ENCODE measurements at places on chromosomes 2 and 18.

DNA sequence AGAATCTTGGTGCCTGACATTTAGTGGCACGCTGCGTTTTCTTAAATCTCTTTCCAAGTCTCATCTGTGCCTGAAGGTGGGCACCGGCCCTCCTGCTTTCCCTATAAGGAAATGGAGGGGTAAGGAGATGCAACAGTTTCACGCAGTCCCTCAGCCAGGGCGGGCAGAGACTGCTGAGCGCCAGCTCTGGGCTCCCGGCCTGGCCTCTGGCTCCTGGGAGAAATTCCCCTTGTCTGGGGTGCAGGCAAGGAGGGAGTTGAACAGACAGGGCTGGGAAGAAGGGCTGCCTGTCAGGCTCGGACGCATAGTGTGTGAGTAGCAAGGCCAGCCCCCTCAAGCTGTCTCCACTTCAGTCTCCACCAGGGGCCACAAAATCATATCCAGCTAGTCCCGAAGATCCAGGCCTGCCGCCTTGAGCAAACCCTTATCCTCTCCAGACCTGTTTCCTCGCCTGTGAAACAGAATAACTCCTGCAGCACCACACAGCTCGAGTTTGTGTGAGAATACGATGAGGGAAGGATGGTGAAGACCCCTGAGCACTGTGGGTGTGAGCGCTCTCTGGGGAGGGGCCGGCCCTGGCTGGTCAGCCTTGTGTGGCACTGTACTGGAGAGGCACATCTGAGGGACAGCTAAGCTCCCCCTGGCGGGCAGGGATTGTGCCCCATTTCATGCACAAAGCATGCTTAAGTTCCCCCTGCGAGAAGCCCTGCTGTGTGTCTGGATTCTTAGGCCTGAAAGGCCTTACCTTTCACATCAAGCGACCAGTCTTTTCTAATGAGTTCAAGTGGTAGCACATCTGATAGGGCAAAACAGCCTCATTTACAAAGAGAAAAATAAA lies 33.8 kb downstream of the SDC1 start:
- no peak for DNase-seq

DNA sequence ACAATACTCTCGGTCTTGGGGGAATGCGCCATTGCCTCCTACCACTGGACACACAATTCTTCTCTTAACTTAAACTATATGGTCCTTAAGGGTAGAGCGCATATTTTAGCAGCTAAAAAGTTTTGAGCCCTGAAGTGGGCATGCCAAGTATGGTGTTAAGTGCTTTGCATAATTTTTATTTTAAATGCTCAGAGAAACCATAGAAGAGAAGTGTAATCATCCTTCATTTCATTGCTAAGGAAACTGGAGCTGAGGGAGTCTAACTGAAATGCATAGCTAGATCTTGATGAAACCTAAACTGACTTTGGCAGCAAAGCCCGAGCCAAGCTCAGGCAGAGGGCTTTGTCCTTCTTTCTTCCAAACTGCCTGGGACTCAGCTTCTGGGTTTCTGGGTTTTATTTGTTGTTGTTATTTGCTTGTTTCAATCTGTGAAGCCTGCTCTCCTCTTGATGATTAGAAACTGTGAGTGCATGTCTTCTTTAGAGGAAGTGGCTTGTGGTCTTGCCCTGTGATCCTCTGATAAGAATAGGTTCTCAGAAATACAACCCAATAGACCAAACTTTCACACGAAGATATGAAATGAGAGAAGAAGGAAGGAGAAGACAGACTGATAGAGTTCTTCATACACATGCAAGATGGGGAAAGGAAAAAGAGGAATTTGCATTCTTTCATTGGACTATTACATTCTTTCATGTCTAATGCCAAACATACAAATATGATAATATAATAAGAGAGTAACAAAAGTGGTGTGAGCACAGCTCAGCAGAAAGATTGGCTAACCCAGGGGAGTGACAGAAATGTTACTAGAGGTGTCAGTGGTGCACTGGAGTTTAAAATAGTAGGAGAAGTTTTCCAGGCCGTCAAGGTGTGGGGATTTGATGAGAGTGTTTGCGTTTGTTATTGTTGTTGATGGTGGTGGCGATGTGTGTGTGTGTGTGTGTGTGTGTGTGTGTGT lies 7.5 kb upstream of the RNF144A start:
- DNase-seq: no peak

GRCh38 chr2:33616873-33617272 lies 17.8 kb upstream of the FAM98A start:
- no peak for DNase-seq

GRCh38 chr18:59502274-59503175 lies 143.5 kb upstream of the LMAN1 start:
- DNase-seq: no peak

DNA sequence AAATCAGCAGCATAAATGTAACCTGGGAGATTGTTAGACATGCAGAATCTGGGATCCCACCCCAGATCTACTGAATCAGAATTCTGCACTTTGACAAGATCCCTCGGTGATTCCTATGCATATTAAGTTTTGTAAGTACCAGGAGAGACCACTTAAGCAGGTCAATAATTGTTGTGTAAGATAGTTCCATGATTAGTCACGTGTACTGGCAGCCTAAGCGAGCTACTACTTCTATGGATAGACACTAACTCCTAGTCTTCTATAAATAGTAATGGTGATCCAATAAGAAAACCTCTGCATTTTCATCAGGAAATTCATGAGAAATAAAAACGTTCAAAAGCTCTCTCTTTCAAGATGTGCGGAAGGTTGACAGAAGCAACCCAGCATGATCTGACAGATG lies 988.2 kb upstream of the CHAC2 start:
- no peak for DNase-seq

GRCh38 chr18:67875944-67876343 lies 359.4 kb upstream of the DSEL start:
- DNase-seq: no peak

- no peak for DNase-seq
Measured at GRCh38 chr18:24130494-24130893, 8.4 kb upstream of the CABYR start.

- no peak for DNase-seq
Measured at GRCh38 chr2:119760956-119761275, 1.2 kb downstream of the PTPN4 start.

- no peak for DNase-seq
Measured at GRCh38 chr18:31424383-31424988, 23.1 kb upstream of the DSG3 start.

DNA sequence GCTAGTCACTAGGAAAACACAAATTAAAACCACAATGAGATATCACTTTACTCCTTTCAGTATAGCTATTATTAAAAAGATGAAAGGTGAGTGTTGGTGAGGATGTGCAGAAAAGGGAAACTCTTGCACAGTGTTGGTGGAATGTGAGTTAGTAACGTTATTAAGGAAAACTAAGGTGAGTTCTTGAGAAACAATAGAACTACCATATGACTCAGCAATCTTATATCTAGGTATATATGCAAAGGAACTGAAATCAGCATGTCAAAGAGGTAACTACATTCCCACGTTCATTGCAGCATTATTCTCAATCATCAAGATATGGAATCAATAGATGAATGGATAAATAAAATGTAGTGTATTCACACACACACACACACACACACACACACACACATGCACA lies 117.3 kb upstream of the HNMT start:
- DNase-seq: no peak

DNA sequence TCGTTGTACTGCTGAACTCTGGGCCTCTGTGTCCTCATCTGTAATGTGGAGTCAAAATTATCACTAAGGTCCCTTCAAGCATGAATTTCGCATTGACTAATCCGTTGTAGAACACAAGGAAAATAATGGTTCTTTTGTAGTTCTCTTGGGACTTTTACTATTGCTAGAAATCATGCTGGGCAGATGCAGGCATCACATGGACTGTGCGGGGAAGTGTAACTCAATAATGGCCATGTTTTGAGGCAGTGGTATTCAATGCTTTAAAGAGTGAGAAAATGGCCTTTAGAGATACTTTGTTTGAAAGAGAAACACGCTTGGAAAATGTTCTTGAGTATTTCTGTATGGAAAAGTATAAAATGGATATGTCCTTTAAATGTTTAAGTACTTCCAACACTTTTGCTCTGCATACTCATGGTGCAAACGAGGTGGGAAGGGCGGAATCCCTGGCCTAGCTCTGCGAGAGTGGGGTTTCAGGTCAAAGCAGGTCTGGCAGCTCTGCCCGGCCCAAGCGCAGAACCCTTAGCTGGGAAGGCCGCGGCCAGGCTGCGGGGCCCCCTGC lies 117.3 kb upstream of the MSTN start:
- no peak for DNase-seq

- DNase-seq: no peak
Measured at GRCh38 chr2:45862843-45863242, 211.4 kb downstream of the PRKCE start.

- DNase-seq: no peak
Measured at GRCh38 chr2:98355881-98356280, 9.6 kb downstream of the CNGA3 start.

DNA sequence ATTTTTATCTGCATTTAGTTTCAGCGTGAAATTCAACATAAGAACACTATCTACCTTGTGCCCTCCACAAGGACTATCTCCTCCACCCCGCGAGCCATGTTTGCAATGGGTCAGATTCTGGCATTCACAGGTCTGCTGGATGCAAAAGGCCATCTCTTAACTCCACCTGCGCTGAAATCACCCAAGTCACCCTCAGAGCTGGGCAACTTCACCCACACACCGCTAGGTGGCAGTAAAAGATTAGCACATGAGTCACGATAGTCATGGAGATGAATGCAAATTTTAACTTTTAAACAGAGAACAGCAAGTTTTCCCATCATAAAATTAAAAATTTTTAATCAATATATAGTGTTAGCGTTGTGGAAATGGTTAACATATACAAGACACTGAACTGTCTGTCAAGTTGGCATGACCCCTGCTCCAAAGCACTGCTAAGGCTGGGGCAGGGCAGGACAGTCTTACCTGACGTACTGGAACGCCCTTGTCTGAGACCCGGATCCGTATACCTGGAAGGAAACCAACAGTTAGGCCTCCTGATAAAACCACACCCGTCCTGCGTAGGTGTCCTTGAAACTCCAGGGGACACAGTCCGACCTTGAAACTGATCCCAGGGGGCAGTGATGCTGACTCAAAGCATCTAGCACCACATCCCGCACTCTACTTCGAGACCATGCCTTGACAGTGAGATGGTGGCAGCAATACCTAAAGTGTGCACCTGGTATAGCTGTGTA lies 89.6 kb downstream of the UXS1 start:
- peak; percentile 55 for DNase-seq

DNA sequence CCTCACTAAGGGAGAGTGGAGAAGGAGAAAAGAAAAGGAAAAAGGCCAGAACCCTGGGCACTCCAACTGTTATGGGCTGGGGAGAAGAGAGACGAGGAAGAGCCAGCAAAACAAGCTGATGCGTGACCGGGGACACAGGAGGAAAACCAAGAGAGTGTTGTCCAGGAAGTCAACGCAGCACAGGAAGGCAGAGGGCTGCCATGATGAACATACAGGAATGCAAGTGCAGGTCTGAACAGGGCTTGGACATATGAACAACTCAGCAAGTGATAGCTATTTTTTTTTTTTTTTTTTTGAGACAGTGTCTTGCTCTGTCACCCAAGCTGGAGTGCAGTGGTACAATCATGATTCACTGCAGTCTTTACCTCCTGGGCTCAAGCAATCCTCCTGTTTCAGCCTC lies 28.4 kb downstream of the SIX3 start:
- DNase-seq: no peak

DNA sequence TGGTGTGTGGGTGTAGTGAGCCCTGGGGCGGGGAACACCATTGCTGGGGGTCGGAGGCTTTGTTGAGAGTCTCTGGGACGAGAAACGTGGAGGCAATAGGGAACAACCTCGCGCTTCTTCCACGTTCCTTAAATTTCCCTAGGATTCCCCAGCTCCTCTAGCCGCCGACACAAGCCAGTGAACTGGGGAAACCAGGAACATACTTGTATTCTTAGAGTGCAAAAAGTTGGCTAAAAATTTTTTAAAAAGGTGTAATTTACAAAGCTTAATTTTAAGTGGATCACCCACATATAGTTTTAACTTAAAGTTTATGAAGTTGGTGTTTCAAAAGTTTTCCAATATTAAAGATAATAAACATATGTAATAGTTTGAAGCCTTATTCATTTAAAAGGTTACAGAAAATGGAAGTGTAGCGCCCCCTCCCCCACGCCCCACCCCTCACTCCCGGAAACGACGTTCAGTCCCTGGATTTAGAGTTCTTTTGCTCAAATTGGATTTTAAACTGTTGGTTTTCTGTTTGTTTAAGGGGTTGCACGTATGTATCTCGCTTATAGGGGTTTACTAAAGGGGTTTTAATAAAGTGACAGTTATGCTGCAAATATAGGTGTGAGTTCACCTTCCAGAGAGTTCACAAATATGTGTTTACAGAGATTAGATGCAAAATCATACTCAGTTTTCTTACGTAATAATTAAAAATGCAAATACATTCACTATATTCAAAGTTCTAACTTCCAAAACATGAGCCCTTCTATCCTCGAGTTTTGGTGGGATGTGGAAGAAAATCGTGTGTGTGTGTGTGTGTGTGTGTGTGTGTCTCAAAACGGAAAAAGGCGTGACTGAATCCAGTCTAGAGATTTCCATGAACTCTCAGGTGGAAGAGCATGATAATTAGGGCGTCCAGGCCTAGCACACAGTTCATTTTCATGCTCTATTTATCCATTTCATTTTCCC lies 872 bp downstream of the DSG2 start:
- no peak for DNase-seq

- DNase-seq: no peak
Measured at GRCh38 chr18:48222118-48222517, 187.1 kb downstream of the ZBTB7C start.

GRCh38 chr2:164644036-164644700 lies 22.9 kb upstream of the GRB14 start:
- no peak for DNase-seq

GRCh38 chr2:167264380-167264779 lies 376.1 kb downstream of the XIRP2 start:
- no peak for DNase-seq

GRCh38 chr2:36516136-36516870 lies 81.7 kb downstream of the FEZ2 start:
- DNase-seq: no peak

- no peak for DNase-seq
Measured at GRCh38 chr18:55386545-55386944, 201.4 kb downstream of the TCF4 start.

DNA sequence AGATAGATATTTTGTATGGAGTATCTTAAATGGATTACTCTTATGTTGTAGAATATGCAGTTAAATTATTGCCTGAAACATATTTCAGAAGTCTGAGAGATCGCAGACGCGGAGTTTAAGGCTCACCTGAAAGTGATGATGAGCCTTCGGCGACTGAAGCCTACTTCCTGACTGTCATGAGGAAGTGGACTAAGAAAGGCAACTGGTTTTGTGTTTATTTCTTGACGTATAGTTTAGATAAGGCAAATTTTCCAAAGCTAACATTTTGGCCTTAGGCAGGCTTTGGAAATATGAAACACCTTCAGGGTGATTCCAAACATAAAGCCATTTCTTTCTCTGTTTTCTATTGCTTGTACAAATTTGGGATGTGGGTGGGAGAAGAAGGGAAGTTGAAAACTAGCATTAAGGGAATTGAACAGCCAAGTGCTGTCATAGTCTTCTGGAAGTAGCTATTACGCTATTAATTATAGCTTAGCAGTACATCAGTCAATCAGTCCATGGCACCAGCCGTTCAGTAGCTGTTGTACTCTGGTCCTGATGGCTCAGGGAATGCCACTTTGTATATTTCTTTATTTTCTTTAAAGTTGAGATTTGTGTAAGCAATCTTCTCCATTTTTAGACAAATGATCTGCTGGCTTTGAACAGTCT lies 1.5 kb downstream of the GRHL1 start:
- DNase-seq: no peak

GRCh38 chr2:211367711-211368110 lies 811.3 kb downstream of the CPS1 start:
- DNase-seq: no peak
